ENCODE measurements at places on chromosomes 7 and 10.

- DNase-seq = peak; percentile 87
Observed at GRCh38 chr7:5596046-5596895, 172.6 kb upstream of the TNRC18 start.

GRCh38 chr10:90612276-90612675, 245.6 kb downstream of the HTR7 start:
- no peak for DNase-seq

DNA sequence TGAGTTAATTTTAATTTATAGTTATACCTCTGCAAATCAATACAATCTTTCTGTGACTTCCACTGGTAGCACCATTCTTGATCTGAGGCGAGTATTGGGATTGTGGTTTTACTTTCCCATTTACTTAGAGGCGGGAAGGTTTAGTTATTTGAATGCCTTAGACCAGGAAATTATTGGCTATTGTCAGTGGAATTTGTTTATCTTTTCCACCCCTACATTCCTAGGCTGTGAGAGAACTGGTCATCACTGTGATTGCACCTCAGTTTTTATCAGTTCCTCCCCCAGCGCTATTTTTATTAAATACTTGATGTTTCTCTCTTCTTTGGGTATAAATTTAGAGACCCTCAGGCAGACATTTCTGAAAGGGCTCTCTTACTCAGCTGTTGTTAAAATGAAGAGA, 29.9 kb downstream of the CDK14 start:
- no peak for DNase-seq

- DNase-seq = no peak
Observed at GRCh38 chr7:122618585-122619189, 80.2 kb downstream of the RNF133 start.

- DNase-seq = peak; percentile 24
Observed at GRCh38 chr10:42933448-42934340, 143.2 kb upstream of the RET start.

DNA sequence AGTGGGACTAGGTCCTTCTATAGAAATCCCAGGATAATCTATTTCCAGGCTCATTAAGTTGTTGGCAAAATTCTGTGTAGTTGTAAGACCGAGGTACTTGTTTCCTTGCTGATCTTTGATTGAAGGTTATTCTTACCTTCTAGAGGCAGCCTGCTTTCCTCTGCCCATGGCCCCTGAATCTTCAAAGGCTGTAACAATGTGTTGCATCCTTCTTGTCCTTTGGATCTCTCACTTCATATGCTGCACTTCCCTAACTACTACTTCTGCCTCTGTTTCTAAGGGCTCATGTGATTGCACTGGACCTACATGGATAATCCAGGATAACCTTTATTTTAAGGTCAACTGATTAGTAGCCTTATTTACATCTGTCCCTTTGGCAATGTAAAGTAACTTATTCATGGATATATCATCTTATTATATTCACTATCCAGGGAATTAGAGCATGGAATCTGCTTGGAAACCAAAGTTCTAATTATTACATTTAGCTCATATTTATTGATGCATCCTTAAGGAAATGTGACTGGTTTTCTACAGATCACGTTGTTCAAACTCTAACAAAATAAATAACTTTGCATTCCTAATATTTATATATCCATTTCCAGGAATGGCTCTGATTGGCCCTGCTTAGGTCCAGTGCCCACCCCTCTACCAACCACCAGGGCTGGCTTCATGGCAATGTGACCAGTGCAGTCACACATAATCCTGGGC, 85.6 kb downstream of the IMMP2L start:
- DNase-seq = no peak

GRCh38 chr7:101058355-101058754, 26.9 kb upstream of the TRIM56 start:
- peak; percentile 54 for DNase-seq

DNA sequence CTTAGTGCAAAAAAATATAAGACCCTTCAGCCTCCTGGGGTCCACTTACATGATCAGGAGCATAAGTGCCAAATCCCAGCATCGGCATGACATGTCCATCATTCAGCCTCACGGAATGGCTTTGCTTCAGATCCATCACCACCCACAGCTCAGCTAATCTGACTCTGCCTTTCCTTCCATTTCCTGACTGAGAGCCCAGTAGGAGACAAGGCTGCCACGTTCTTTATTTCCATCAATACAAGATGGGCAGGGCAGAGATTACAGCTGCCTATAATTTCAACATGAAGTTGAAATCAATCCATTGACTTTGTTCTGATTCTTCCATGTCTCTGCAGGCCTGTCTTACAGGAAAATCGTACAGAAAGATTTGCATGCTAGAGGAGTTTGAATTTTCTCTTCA, 76.4 kb upstream of the UCN3 start:
- DNase-seq = no peak

DNA sequence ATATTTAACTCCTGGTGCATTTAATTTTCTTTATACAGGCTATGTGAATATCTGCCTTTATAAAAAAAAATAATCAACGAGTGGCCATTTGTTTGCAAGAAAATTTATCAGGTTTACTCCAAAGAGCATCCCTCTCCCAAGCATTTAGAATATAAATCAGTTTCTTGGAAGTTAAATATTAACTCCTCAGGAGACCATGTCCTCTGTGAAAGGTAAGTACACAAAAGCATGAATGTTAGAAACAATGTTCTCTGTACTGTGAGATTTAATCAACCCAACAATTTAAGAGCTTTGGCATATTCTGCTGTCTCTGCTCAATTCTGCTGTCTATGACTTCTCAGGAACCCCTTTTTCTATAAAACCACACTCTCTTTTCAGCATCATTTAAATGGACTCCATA, 119.3 kb upstream of the LAMB4 start:
- no peak for DNase-seq

GRCh38 chr7:29442146-29442545, 121.5 kb upstream of the PRR15 start:
- DNase-seq = no peak

DNA sequence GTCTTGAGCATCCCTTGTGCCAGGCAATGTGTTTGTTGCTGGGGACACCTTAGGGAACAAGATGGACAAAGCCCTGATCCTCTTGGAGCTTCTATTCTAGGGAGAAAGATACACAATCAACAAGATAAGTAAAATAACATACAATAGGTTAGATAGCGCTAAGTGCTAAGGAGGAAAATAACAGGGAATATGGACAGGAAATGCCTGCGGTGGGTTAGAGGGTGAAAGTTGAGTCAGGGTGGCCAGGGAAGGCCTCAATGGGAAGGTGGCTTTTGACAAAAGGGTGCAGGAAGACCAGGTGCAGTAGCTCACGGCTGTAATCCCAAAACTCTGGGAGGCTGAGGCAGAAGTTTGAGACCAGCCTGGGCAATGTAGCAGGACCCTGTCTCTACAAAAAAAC, 38.3 kb upstream of the MYL10 start:
- no peak for DNase-seq

- DNase-seq = no peak
Observed at GRCh38 chr7:36272567-36273269, 116.9 kb upstream of the ANLN start.
